NCI-H1105 treated with DMSO at 0.1 percent for 48 hours (cell line): ENCODE measurements at places on chromosomes 11 and 22.
A peak's percentile ranks its signal among the peaks of the same experiment; 100 is the strongest.

DNA sequence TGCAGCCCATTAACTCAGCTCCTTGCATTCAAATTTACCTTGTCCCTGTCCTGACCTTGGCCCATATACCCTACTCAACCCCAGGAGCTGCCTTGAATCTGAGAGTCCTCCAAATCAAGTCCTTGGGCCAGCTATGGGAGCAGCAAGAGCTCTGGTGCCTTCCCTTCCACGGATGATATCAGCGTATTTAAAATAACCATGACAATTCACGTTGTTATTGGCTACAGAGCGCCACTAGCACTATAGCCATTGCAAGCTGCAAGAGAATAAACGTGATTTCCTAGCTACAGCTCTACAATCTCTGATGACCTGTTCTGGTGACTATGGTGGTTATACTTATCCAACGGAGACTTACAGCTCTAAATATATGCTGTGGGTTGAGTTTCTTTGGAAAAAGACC lies 357.8 kb downstream of the LARGE1 start:
- DNase-seq: no peak

DNA sequence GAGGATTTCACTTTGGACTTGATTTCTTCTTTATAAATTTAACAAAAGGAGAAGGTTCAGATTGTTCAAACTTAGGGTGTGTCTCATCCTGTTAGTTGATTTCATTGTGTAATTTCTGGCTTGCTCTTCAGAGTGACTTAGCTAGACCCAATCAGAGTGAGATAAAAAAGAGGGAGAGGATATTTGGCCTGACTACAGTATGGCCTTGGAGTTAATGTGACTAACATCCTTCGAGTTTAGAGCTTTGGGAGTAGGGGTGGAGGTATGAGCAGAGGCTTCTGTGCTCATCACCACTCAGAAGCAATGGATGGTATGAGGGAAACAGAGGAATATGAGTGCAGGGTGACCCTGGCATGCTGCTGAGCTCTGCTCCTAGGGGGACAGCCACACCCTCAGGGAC lies 114.2 kb downstream of the ME3 start:
- no peak for DNase-seq

- DNase-seq: peak; percentile 27
These were observed 9.2 kb downstream of the LIN7C start for GRCh38 chr11:27497284-27497866.

DNA sequence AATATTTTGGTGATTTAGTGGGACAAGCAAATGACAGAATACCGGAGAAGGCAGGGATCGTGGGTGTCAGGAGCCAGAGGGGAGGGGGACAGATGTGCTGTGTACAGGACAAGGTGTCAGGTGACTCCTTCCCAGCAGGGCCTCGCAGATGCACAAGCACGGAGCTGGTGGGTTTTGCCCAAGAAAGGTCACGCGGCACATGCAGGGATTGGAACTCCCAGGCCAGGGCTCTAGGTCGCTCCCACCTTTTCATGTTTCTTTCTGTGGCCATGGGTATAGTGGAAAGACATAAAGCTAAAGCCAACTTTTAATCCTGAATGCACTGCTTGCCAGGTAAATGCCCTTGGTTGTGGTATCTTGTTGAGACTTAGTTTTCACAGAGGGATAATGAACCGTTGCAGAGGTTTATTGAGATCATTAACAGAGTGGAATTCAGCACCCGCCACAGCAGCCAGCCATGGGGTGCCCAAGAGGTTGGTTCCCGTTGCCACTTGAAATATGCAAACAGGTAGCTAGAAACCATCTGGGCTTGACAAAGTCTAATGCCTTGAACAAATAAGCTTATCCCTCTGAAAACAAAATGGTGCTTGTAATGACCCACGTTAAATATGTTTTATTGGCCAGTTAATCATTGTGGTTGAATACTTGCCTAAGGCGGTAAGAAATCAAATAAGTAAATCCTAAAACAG lies 10.1 kb downstream of the C22orf23 start:
- DNase-seq: no peak

DNA sequence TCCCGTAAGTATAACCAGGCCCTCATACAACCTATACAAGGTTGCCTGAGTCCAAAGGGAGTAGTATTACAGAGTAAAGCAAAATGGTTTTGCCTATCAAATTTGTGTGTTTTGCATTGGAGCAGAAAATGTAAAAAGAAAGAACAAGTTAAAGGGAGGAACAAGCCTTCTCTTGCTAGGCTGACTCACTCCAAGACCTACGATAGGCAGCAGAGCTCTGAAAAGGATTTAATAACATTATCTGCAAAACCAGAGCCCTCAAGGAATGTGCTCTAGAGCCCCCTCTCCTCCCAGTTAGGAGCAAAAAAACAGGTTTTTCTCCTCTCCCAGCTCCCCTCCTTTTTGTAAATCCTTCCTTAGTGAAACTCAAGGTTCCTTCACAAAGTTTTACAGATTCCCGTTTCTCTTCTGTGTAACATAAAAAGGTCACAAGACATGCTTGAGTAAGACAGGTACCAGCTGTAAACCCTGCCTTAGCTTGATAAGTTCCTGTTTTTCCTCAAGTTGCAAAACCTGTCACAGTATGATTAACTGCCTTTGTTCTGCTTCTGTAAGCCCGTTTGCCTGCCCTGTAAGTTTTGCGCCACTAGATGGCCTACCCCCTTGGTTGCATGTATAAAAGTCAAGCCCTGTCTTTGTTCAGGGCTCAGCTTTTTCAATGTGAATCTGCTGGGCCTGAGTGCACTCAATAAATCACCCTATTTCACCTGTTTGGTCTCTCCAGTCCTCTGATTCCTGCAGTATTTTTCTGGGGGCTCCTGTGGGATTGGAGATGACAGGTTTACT lies 498.2 kb downstream of the KCNA4 start:
- DNase-seq: no peak
